ENCODE measurements at places on chromosomes 11 and 22. TPM values are rescaled to one million over a fixed set of nuclear protein-coding genes. Genes with fewer than 3 reads are reported as not detected.
A peak's percentile ranks its signal among the peaks of the same experiment; 100 is the strongest.

SYT9 gene
- total RNA-seq = 0.92 TPM

DGAT2 gene
- 0.62 TPM for total RNA-seq

SF1 gene
- 121 TPM for total RNA-seq

NCR3LG1 gene
- total RNA-seq = 1.0 TPM

TSSK2 gene
- not detected for total RNA-seq

IFITM2 gene
- 9.7 TPM for total RNA-seq

MAPK8IP1 gene
- 12.7 TPM for total RNA-seq

DNA sequence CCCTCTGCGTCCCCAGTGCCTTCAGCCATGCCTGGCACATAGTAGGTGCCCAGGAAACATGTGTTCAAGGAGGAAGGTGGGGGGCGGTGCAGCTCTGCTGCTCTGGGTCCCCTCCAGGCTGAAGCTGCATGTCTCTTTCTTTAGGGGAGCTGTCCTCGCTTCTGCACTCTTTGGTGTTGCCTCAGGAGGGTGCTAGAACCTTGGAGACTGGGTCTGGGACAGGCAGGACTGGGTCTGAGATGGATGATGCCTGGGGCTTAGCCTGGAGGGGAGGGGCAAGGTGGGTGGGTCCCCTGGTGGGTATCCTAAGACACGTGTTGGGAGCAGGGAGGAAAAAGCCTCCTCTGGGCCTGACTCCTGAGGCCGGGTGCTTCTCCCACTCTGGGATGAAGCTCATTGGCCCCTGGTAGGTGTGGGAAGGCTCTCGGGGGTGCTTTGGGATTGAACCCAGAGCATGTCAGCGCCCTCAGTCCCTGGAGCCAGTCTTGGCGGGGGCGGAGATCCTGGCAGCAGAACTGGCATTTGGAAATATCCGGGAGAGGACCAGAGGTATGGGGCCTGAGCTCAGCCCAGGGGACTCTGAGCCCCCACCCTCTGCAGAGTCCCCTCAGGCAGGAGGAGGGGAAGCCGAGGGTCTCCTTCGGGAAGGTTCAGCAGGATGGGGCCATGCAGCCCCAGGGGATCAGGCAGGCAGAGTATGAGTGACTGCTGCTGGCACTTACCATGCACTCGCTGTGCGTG, 6.7 kb upstream of the GSTP1 start:
- no peak for DNase-seq

GRCh38 chr11:129751511-129751910, 64.1 kb upstream of the TMEM45B start:
- no peak for DNase-seq

DNA sequence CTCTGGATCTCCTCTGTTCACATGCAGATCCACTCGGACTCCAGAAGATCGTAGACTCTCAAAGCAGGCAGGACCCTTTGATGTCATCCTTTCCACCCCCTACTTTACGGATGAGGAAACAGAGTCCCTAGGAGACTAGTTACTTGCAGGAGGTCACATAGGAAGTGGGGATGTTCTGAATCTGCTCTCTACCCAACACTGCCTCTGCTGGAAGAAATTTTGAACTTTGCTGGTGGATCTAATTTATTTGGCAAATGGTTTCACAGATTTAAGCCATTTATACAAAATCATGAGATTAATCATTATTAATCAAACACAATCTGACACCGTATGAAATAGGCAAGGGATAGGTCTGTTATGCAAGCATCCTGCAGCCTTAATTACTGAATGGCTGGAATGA, 55.0 kb upstream of the USP47 start:
- peak; percentile 41 for DNase-seq

- DNase-seq = no peak
These were observed 59.4 kb downstream of the RTL6 start for GRCh38 chr22:44438481-44439131.

DNA sequence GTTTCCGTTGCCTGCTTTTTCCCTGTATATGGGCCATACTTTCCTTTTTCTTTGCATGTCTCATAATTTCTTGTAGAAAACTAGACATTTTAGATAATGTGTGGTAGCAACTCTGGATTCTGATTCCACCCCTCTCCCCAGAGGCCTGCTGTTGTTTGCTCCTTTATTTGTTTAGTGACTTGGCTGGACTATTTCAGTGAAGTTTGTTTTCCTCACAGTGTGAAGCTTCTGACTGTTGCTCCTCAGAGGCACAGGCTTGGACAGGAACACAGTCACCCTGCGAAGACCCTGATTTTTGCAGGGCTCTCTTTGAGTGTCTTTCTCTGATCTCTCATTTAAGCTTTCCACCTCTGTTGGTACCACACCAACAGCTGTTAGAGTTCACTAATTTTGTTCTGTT, 72.5 kb downstream of the SWAP70 start:
- no peak for DNase-seq

DNA sequence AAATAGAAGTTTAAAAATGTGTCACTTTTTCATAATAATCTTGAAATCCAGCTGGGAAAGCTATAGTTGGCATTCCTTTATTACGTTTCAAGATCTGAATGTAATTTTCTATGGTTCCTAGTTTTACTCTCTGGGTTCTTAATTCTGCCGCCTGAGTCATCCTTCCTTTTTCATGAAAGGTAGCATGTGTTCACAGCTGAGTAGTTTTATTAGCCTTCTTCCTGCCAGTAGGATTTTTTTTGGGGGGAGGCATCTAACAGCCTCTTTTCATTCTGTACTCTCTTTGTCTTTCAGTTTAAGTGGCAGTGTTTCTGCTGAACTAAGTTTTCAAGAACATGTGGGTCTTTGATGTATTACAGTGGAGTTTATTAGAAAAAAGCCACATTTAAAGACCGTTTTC, 36.5 kb downstream of the OR2AG2 start:
- DNase-seq = no peak

DNA sequence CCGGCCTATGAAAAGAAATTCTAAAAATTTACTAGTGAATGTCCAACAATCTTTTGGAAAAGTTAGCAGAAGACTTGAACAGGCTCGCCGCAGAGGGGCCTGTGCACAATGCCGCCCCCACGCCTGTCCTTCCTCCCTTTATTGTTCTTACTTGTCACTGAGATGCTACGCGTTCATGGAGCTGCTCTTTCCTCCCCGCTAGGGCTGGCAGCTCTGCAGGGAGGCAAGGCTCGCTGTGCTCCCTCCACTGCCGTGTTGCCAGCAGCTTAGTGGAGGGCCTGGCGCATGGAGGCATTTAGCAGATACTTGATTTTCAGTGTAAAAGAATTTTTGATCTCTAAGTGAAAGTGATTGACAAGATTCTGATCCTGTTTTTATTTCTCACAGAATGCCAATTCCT, 14.7 kb downstream of the PHRF1 start:
- no peak for DNase-seq

DNA sequence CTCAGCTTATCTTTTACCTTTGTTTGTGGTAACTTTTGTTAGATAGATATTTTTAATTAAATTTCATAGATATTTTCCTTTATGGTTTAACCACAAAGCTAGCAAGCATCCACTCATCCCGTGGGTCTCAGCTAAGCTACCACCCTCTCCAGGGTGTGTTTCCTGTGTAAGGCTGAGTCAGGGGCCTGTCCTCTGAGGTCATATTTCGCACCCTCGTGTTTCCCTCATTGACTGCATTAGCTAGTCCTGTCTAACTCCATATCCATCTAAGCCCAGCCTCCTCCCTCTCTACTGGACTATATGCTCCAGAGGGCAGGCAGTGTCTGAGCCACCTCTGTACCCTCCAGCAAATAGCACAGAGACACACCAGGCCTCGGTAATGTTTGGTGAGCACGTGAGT, 16.7 kb downstream of the XRRA1 start:
- DNase-seq = no peak

- peak; percentile 17 for DNase-seq
These were observed 27.2 kb upstream of the MYO18B start for GRCh38 chr22:25714739-25715138.

DNA sequence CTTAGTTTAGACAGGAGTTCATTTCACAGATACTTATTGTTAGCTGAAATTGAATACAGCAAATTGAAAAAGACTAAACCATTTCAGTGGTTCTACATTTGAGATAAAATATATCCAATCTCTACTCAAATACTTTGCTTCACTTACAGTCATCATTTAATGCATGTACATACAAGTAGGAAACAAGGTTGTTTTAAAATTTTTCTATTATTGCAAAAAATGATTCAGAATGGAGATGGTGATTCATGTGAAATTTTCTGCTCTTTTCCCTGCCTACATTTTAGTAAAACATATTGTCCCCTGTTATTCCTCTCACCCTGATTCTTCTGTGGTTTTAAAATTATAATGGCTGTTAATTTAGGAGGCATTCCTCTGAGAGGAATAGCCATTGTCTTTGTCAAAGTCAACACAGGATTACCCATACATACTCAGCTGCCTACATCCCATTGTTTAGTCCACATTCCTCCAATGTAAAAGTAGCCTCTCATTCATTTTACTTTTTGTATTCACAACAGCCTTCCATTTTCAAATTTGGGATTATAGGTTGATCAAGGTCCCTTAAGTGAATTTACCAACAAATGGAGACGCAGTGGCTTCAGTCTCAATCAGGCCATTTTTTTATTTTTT, 60.1 kb downstream of the TRPC6 start:
- no peak for DNase-seq

GRCh38 chr11:269146-269890, 8.9 kb upstream of the NLRP6 start:
- no peak for DNase-seq

DNA sequence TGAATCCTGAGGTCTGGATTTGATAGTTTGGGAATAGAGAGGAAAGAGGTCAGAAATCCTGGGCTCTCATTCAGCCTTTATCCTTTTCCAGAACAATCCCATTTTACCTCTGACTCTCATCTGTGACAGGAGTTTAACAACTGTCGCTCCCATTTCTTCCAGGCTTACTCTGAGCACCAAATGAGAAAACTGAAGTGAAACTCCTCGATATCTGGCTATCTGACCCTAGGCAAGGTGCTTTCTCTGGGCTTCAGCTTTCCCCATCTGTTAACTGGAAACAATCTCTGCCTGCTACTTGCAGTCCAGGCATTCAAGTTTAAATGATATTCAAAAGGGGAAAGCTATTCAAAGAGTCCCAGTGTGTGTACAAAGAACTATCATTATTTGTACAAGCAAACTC, 50.1 kb downstream of the NRXN2 start:
- no peak for DNase-seq

- DNase-seq = no peak
These were observed 74.7 kb upstream of the APOA1 start for GRCh38 chr11:116911976-116912734.

- no peak for DNase-seq
These were observed 84.4 kb downstream of the MYO7A start for GRCh38 chr11:77212314-77213007.

DNA sequence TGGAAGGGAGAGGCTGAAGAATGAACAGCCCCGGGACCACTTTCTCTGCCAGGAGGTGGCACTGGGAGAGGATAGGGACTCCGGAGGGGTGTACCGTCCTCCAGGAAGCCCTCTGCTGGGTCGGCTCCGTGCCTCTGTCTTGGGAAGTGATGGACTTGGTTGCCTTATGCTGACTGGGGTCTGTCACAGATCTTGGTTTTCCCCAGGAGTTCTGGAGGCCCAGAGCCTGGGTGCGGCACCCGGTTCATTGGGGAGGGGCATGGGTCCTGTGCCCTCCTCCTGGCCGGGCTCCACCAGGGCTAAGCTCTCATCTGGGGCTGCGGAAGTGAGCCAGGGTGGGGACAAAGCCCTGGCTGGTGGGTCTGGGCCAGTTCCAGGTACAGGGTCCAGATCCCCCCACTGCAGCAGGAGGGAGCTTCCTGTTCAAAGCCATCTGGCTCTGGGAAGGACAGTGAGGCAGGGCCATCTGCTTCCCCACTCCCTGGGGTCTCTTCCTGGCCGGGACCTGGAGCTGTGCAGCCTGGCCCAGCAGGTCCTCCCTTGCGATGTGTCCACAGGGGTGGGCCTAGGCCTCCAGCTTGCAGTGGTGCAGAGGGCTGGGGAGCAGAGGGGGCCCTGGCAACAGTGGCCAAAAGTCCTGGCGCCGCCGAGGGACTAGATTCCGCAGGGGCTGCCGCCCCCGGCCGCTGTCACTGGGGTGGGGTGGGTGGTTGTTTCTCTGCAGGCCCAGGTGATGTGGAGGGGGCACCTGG, 1.1 kb upstream of the AP2A2 start:
- no peak for DNase-seq
